ENCODE measurements at places on chromosomes 16 and 17.

- DNase-seq = no peak
These were observed 16.9 kb downstream of the CREBBP start for GRCh38 chr16:3863587-3863986.

DNA sequence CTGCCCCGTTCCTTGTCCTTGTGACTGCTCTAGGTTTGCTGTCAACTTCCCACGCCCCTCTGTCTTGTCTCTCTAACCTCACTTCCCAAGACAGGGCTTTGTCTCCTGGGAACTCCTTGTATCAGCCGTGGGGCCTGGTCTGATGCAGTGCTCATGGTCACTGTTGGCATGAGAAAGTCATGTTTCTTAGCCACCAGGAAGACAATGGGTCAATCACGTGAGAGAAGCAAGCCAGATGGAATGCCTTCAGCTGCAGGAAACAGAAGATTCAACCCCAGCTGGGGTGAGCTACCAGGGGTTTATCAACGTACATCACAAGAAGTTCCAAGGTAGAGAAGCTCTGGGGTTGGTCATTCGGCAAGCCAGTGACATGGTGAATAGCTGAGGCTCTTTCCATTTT, 116.6 kb downstream of the IRF8 start:
- no peak for DNase-seq

- DNase-seq = no peak
These were observed 2.7 kb upstream of the GIP start for GRCh38 chr17:48970865-48971687.

- DNase-seq = no peak
These were observed 275.8 kb downstream of the FOXL1 start for GRCh38 chr16:86854058-86854621.

DNA sequence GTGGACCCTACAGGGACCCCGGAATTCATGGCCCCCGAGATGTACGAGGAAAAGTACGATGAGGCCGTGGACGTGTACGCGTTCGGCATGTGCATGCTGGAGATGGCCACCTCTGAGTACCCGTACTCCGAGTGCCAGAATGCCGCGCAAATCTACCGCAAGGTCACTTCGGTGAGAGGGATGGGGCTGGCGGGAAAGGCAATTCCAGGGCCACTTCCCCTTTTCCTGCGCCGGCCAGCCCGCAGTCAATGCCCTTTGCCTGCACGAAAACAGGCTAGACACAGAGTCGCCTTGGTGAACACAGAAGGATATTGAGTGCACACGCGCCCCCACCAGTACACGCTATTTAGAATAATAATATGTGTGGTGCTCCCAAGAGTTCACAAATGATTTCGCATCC, 4.0 kb downstream of the WNK4 start:
- no peak for DNase-seq

- DNase-seq = no peak
These were observed 12.0 kb upstream of the CD300A start for GRCh38 chr17:74454197-74455024.

DNA sequence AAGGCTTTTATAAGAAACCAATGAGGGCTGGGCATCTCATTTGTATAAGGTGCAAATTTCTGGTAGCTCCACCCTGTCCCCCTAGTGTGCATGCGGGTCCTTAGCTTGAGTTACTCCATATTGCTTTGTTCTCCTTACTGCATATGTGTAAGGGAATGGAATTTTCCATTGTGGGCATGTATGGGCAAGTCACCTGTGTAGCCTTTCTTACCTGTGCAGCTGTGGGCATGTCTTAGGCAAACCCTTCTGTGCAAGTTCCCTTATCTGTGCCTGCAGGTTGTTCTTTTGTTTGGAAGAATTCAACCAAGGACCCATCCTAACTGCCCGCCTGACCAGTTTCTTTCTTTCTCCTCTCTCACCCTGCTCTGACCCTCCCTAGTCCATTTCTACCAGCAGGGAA, 122.8 kb upstream of the HS3ST4 start:
- DNase-seq = no peak

- DNase-seq = no peak
These were observed 12.9 kb downstream of the TRIM37 start for GRCh38 chr17:59093702-59094231.

DNA sequence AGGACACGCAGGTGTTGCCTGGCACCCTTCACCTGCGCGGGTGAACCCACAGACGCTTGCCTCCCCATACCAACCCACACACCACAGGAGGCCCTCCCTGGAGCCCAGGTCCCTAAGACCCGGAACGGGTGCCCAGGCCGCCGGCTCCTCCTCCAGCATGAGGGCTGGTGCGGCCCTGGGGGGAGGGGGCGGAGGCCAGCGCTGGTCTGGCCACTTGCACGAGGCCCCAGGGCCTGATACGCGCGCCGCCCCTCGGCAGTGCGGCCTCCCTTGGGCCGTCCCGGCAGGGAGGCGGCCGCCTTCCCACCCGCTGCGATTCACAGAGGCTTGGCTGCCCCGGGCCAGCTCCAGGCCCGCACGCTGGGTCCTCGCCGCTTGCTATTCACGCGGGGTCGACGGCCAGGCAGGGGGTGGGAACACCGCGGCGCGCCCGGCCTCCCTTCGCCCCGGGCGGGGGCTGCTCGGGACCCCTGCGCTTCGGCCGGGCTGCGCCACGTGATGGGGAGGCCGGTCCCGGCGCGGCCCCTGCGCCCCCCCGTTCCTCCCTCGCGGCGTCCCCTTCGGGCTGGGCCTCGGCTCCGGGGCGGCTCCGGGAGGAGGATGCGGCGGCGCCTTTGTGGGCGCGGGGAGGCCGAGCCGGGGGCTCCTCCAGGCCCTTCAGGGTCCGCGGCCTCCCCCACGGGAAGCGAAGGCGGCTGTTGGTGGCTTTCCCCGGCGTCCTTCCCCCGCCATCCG, 685 bp downstream of the FASN start:
- DNase-seq = no peak

GRCh38 chr16:641326-642188, at the start of gene MCRIP2:
TSS of gene MCRIP2 (plus strand) at chr16:641828. CDS start at chr16:641992, 164 bp downstream.
- peak; percentile 45 for DNase-seq

- DNase-seq = no peak
These were observed 92.4 kb downstream of the YPEL2 start for GRCh38 chr17:59423903-59424302.

DNA sequence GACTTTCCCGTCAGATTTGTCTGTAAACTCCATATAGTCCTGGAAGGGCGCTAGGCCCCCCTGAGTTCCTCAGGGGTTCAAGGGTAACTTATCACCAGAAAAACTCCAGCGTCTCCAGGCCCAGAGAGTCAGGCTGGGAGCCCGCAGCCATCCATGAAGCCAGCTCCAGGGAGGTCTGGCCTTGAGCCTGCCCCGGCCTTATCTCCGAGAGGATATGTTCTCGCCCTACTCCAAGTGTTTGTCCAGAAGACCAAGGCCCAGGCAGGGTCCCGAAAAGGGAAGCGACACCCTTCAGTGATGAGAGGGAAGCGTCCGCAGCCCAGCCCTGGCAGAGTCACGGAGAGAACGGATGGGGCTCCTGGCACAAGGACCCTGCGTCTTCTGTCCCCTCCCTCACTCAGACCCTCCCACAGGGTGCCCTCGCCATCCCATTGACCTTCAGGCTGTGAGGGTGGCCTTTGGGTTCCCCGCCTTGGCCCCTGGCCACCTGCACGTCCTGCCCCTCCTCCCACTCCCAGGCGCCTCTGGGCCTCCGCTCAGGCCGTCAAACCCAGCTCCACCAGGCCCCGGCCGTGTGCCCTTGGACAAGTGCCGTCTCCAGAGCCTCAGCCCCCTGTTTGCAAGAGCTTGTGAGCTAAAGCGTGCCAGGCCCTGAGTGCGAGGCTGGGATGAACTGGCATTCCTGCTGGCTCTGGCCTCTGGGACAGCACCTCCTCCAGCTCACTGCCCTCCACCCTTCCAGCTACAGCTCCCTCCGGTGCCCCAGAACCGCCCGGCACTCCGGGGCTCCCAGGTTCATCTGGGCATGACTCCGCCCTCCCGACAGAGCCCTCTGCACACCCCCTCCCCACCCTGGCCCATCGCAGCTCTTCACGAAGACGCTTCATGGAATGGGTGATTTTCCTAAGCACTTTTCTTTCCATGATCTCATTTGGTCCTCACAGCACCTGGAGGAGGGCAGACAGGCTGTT, 83.4 kb downstream of the ZDHHC7 start:
- DNase-seq = no peak

DNA sequence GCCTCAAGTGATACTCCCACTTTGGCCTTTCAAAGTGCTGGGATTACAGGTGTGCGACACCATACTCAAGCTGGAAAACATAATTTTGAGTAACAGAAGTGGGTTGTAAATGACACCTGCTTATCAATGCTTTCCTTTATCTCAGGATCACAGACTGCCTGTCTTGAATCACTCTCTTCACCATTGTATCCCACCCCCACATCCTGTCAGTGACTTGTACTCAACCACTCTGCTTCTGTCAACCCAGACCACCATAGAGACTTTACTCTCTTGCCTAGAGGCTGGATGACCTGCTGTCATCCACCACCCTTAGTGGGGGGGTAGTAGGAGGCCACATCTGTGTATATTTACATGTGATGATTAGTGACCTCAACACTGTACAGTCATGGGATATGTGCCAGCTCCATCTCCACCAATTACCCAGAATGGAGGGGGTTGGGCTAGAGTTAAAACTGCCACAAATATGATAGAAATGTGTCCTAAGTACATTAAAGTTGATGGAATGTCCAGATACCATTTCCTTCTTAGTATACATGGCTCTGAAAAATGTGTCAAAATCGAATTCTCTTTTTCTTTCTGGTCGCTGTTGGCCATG, 338.7 kb downstream of the GRIN2A start:
- DNase-seq = no peak

DNA sequence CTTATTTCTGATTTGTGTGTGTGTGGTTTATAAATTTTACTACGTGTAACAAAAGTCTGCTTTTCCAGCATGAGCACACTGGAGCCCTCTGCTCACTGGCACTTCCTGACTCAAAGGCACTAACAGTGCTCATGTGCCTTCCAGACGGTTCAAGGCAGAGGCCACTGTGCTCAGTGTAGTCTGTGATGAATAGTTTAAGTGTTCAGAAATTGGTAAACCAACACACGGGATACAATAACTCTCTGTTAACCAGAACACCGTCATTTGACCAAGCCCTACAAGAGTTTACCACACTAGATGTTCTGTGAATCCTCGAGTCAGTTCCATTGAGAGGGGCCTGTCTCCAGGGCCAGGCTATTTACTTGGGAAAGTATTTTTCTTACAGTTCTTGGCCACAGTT, 191.9 kb downstream of the MRTFB start:
- no peak for DNase-seq

GRCh38 chr16:67544329-67544841, 15.8 kb downstream of the RIPOR1 start:
- no peak for DNase-seq

Measured in stimulated activated CD4-positive, alpha-beta T cell treated with anti-CD3 and anti-CD28 coated beads, Interleukin-1b, Interleukin-23, amount 100 ng/mL, for 1 hour (primary cell).